ENCODE measurements at places on chromosomes 4 and X.

DNA sequence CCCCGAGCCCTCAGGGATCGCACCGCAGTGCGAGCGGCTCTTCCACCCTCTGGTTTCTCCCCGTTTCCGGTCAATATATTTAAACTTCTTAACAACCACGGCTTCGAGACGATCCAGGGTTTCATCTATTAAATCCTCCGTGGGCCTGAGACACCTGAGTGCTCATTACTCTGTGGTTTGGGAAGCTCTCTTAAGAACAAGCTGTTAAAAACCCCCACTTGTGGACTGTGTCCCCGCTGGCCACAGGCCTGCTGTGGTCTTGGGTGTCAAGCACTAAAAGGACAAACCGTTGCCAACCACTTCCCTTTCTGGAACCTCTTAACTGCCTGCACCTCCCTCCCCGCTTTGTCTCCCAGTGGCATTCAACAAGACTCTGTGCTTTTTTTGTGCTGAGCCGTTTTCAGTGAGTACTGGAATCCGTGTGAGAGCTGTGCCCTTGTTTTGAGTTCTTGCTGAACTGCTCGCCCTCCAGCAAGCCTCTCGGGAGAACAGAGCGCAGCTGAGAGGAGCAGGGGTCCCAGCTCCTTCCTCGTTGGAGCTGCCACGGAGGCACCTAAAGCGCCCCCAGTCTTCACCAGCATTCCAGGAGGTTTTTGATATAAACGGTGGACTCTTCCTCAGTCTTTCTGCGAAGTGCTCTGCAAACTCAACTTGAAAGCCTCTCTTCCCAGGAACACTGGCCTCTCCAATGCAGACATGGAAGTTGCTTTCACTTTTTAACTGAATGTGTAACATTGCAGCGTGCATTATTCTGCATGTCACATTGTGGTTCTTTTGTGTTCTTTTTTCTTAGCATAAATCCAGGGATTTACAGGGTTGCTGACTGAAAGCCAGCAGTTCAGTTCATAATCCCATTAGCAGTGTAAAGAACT is 691 bp upstream of the IGFBP7 start:
- DNase-seq = peak; percentile 80

DNA sequence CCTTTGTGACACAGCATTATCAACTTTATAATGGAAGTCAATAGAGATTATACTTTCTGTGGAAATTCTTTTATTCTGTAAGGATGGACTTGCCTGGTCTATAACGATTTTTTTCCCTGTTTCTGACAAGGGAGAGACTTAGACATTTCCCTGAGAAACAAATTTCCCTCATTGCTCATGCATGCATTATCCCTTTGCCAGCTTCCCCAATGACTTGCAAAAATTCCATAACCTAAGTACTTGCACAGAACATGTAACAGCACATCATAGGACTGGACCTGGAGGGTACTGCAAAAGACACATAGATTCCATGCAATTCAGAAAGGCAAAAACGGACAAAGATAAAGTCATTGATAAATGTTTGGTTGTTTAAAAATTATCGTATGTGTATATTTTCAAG is 166.7 kb downstream of the FHIP1A start:
- no peak for DNase-seq

- peak; percentile 10 for DNase-seq
Measured at GRCh38 chrX:25052798-25053534, 37.2 kb upstream of the ARX start.

DNA sequence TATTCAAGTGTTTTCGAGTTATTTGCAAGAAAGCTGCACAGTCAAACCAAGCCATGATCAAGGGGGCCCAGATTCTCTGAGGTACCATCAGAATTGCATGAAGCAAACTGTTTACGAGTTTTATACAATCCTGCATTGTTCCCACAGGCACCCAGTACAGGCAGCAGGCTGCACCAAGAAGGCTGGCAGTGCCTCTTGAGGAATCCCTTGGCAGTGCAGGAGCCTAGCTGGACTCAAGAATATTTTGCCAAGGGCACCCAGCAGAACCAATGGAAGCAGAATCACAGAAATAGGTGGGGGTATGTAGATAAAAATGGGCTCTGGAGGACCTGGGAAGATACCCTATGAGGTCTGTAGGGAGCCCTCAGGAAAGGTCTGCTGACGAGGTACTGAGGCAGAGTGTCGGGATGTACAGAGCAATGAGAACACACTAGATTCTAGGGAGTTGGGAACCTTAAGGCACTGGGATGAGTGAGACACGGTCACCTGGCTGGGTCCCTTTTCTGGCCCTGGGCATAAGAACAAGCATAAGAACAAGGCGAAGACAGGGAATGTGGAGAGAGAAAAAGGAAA is 2.5 kb upstream of the PLP1 start:
- peak; percentile 46 for DNase-seq

DNA sequence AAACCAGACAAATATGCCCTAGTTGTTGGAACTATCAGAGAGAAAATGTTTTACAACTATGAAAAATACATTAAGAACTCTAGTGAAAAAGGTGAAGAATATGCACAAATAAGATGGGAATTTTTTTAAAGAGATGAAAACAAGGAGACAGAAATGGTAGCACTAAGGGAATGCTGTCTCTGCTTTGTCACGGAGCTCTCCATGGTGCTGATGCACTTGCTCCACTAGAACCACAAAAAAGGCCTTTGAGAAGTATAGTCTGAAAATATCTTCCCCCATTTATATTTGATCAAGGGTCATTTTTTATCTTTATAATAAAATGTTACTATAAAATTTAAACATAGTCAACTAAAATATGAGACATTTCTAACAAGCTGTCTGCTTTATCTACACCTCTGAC is 1655.5 kb upstream of the AGA start:
- peak; percentile 1 for DNase-seq

- DNase-seq = no peak
Measured at GRCh38 chr4:107630185-107630705, 89.8 kb downstream of the PAPSS1 start.

- no peak for DNase-seq
Measured at GRCh38 chr4:139764686-139765310, 99.2 kb downstream of the MGST2 start.

DNA sequence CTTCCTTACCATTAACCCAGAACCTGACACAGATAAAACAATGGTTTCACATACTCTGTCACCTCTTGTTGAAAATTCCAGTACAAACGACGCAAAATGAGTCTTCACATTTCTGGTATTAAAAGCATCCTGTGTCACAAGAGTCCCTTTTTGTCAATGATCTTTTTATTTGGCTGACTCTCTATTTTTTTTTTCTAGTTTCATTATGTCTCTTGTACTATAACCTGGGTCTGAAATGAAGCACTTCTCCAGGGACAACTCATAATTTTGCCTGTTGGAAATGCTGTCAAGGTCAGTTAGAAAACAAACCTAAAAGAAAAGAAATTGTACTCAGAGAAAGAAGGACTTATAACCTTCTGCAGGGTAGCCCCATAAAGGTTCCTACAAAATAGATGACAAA is 93.1 kb downstream of the NR3C2 start:
- no peak for DNase-seq

GRCh38 chr4:6716018-6716911 is at the start of gene BLOC1S4:
Gene BLOC1S4 (plus strand): TSS chr4:6716174. CDS start chr4:6716210, 36 bp downstream.
- DNase-seq = peak; percentile 95

- DNase-seq = no peak
Measured at GRCh38 chrX:71496476-71496875, 36.4 kb upstream of the OGT start.

GRCh38 chr4:3705236-3705987 is 60.8 kb upstream of the ADRA2C start:
- DNase-seq = no peak

- DNase-seq = no peak
Measured at GRCh38 chr4:128549636-128550035, 259.9 kb upstream of the JADE1 start.

DNA sequence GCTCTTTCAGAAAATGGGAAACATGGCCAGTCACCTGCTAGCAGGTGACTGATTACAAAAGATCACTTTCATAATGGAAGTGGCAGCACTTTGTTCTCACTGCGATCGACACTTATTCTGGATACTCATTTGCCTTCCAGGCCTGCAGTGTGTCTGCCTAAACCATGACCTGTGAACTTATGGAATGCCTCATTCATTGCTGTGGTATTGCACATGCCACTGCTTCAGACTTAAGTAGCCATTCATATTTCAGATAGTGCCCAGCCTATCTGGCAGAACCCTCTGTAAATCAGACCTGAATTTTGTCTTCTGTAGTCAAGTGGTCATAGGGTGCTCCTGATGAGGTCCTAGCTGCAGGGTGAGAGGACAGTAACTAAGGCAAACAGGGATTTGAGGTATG is 23.3 kb upstream of the MGST2 start:
- DNase-seq = no peak

GRCh38 chr4:8828869-8829268 is 42.8 kb downstream of the HMX1 start:
- no peak for DNase-seq

DNA sequence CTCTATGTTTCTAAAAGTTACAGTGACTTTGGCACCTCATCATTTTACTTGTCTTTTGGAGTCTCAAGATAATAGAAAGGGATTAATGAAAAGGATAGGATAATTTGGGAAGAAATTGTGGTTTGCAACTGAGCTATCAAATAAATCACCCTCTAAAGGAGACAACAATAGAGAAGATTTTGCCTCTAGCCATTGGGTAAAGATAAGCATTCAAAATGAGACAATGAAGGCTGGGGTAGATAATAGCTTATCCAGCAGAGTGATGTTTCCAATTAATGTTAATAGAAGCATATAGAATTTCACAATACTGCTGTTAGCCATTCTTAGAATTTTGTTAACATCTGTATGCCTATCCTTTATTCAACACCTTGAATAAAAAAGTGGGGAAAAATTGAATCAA is 1177.6 kb downstream of the ADGRL3 start:
- DNase-seq = no peak

DNA sequence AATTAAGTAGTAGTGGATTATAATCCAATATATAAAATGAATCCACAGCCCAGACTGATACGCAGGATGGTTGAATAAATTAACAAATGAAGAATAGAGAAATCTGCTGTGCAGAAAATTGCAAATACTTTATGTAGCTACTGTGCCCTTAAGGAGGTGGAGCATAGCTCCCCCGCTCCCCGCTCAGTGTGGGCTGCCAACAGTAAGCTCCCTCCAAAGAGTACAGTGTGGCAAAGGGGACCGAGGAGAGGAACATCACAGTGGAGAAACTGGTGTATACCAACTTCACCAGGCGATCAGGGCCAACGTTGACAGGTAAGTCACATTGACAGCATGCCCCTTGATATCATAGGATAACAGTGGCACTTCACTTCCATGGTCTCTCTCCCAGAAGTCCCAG is 57.9 kb upstream of the CLDN34 start:
- no peak for DNase-seq

DNA sequence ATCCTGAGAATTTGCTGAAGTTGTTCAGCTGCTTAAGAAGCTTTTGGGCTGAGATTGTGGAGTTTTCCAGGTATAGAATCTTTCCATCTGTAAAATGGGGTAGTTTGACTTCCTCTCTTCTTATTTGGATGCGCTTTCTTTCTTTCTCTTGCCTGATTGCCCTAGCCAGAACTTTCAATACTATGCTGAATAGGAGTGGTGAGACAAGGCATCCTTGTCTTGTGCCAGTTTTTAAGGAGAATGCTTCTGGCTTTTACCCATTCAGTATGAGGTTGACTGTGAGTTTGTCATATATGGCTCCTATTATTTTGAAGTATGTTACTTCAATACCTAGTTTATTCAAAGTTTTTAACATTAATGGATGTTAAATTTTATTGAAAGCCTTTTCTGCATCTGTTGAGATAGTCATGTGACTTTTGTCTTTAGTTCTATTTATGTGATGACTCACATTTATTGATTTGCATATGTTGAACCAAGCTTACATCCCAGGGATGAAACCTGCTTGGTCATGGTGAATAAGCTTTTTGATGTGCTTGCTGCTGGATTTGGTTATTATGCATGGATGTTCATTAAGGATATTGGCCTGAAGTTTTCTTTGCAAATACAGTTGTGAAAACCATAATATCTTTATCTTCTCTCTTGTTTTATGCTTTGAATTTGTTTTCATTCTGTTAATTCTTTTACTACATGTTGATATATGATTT is 573.8 kb upstream of the NDST4 start:
- DNase-seq = no peak

- DNase-seq = no peak
Measured at GRCh38 chr4:64144994-64145393, 264.3 kb downstream of the TECRL start.

- peak; percentile 98 for DNase-seq
Measured at GRCh38 chr4:133148690-133149363, at the start of gene PCDH10. Gene PCDH10 (plus strand): TSS chr4:133149294. CDS start chr4:133150141, 847 bp downstream.

- no peak for DNase-seq
Measured at GRCh38 chr4:177713454-177713853, 271.2 kb upstream of the AGA start.

DNA sequence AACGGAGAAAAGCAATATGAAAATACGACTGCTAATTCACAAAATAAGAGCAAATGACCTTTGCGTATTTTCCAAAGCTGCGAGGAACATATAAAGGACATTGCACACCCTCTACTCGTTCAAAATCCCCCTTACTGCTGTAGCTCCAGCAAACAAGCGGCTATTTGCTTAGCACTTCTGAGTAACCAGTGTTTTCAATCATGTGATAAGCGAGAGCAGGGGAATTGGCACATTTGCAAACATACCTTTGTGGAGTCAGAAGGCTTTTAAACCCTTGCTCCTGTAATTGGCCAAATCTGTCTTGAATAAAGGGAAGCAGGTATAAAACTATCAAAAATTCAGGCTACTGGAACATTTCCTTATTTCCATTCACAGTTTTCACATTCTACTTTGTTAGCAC is 610.2 kb downstream of the UBE2NL start:
- no peak for DNase-seq

DNA sequence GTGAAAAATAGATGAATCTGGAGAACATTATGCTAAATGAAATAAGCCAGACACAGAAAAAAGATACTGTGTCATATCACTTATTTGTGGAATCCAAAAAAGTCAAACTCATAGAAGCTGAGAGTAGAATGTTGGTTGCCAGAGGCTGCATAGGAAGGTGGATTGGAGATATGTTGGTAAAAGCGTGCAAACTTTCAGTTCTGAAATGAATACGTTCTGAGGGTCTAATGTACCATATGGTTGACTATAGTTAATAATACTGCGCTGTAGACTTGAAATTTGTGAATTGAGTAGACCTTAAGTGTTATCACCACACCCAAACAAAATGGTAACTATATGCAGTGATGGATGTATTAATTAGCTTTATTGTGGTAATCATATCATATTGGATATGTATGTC is 45.0 kb upstream of the UPRT start:
- DNase-seq = no peak

DNA sequence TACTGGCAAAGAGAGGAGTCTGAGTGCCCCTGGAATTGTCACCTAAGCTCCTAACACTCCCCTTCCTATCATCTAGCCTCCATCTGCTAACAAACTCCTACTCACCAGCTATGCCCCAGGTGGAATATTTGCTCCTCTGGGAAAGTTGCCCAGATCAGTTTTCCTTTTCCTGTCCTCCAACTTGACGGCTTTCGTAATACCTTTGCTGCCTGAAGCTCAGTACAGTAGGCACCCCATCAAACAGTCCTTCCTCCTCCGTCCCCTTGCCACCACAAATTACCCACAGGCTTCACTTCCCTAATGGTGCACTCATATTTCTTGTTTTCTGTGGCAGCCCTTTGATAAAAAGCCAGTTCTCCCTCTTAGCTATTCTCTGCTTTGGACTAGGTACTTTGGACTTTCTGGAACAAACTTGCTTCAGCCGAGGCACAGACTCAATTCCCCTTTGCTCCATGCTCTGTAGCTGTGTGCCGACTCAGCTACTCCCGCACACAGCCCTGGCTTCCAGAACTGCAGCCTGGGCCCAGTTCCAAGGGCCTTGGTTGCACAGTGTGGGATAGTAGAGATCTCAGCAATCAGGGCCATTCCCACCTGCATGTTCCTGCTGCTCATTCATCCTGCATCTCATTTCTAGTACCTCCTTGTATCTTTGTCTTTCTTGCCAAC is 605.1 kb downstream of the BCOR start:
- DNase-seq = no peak

Data from ELF-1 (cell line).